ENCODE measurements at places on chromosomes 12 and 14. TPM values are rescaled to one million over a fixed set of nuclear protein-coding genes. Genes with fewer than 3 reads are reported as not detected.

DNA sequence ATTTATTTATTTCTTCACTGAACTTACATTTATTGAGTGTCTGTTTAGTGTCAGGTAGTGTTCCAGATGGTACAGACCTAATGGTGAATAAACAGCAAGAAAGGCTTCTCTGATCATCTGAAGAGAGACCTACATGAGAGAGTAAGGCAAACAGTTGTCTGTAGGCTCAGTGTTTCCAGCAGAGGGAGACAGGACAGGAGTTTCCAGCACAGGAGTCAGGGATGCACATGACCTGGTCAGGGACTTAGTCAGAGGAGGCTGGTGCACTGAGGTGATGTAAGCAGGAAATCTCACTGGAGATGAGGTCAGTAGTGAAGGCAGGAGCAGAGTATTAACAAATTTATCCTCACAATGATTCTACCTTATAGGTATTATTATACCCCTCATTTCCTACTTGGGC is 233.2 kb downstream of the MDGA2 start:
- no peak for DNase-seq

DNA sequence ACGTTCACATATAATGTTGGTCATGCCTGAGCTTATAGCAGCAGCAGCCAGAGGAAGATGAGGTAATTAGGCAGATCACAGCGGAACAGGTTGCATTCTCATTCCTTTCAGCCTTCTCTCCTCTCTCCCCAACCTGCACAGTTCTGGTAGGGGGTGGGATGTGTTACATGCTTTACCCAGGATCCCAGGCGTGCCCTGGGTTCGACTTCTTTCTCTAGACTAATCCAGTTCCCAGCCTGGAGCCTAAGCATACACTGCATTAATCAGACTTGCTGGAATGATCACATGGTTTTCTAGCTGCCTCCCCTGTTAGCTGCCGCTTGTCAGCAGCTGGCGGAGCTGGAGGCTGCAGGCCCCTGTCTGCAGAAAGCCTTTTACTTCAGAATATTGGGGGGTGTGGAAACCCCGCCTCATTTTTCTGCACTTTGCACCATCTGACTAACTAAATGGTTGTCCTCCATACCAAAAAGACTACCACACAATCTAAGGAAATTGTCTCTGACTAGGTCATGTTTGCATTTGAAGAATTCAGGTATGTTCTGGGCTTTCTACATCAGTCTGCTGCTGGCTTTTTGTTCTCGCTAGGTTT is 46.0 kb upstream of the EVL start:
- DNase-seq = no peak

DNA sequence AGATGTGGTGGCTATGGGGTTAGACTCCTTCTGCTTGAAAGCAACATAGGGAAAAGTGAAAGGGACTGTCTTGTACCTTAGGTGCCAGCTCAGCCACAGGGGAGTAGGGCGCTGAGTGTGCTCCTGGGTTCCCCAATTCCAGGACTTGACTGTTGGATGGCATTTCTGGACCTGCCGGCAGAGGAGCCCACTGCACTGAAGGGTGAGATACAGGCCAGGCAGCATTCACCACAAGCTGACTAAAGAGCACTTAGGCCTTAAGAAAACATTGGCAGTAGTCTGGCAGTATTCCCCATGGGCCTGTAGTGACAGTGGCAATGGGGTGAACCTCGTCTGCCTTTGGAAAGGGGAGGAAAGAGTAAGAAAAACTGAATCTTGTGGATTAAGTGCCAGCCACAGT is 67.1 kb upstream of the TMTC2 start:
- no peak for DNase-seq

DNA sequence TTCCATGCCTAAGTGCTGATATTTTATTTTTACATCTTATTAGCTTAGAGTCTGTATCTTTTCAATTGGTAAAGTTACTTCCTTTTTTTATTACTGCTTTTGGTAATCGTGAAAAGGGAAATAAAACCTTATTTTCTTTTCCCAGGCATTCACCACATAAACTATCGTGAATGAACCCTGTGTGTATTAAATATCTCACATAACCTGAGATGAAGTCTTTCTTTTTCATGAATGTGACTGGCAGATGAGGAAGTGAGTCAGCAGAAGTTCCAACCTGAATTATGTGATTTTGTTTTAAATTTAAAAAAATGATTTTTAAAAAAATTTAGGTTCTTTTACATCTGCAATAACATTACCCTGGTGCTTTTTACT is 26.0 kb downstream of the MYBPC1 start:
- no peak for DNase-seq

- no peak for DNase-seq
These were observed 100.4 kb upstream of the PMCH start for GRCh38 chr12:102298022-102298421.

DNA sequence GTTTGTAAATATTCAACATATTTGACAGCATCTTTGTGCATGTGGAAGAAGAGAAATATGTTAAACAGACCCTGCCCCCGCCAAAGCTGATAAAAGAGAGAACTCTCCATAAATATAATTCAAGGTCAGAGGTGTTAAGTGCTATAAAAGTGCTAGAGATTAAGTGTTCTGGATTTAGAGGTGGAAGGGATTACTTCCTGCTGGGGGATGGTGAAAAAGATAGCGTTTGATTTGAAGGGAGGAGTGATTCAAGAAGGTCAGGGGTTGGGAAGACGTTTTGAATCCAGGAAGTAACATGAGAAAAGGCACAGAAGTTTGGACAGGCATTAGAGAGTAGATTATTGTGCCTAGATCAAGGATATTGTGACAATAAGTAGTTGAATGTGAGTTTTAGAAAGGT is 30.2 kb downstream of the RIC8B start:
- no peak for DNase-seq

Gene PRB4
- not detected for total RNA-seq

Gene PLEKHG7
- total RNA-seq = not detected

Measured in aorta (tissue), 5 donors.